ENCODE measurements at places on chromosomes 3 and 15.
A peak's percentile ranks its signal among the peaks of the same experiment; 100 is the strongest.

GRCh38 chr15:31407376-31407775 lies 80.7 kb downstream of the KLF13 start:
- DNase-seq = no peak

- DNase-seq = no peak
These were observed 73.5 kb downstream of the SLC49A4 start for GRCh38 chr3:122868322-122868721.

DNA sequence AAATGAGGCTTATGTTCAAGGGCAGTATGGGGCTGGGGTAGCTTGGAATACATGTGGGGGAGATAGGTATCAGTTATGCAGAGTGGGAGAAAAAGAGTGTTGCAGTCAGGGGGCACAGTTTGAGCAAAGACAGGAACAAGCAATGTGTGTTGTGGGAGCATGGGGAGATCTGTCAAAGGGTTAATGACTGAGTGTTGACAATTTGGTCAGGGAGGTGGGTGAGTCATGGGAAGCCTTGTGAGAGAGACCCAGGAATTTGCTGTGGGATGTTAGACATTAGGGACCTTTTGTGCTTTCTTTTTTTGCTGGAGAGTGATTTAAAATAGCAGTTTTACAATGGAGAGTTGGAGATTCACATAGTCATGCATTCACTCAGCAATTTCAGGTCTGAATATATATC lies 221.6 kb upstream of the NR2E3 start:
- peak; percentile 86 for DNase-seq

GRCh38 chr3:107598926-107599771 lies 76.4 kb downstream of the BBX start:
- DNase-seq = peak; percentile 62

Data from astrocyte of the spinal cord (primary cell).